Kidney epithelial cell (primary cell): ENCODE measurements at places on chromosomes 5 and 9. TPM values are rescaled to one million over a fixed set of nuclear protein-coding genes. Genes with fewer than 3 reads are reported as not detected.

MRPS2 gene
- 72.4 and 93.2 TPM in 2 replicates for total RNA-seq

MROH2B gene
- not detected in 2 replicates for total RNA-seq

BTNL8 gene
- total RNA-seq: not detected in 2 replicates

C5orf52 gene
- not detected in 2 replicates for total RNA-seq

PAPPA gene
- total RNA-seq: 15.4 and 15.5 TPM in 2 replicates

SH3RF2 gene
- 10.3 and 21.7 TPM in 2 replicates for total RNA-seq

SLC45A2 gene
- not detected in 2 replicates for total RNA-seq

TEK gene
- total RNA-seq: 0.07 and 0.33 TPM in 2 replicates

MRPS30 gene
- total RNA-seq: 131 and 136 TPM in 2 replicates

DNA sequence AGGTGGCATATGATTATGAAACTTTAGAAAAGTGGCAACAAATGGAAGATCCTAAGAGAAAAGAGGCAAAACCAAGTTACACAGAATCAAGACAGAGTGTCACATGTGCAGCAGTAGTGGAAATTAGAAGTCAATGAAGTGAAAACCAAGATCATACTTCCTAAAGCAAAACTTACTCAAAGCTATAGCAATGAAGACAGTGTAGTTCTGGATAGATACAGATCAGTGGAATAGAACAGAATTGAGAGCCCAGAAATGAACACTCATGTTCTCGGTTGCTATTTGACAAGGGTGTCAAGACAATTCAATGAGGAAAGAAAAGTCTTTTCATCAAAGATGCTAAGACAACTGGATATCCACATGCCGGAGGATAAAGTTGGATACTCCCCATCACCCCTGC is 43.5 kb downstream of the NAA35 start:
- DNase-seq: no peak

GRCh38 chr5:95284572-95285408 is at the start of gene MCTP1:
MCTP1 (minus strand) TSS chr5:95285094.
- no peak for DNase-seq

- DNase-seq: no peak
Measured at GRCh38 chr5:178280631-178281030, 48.0 kb upstream of the PHYKPL start.

DNA sequence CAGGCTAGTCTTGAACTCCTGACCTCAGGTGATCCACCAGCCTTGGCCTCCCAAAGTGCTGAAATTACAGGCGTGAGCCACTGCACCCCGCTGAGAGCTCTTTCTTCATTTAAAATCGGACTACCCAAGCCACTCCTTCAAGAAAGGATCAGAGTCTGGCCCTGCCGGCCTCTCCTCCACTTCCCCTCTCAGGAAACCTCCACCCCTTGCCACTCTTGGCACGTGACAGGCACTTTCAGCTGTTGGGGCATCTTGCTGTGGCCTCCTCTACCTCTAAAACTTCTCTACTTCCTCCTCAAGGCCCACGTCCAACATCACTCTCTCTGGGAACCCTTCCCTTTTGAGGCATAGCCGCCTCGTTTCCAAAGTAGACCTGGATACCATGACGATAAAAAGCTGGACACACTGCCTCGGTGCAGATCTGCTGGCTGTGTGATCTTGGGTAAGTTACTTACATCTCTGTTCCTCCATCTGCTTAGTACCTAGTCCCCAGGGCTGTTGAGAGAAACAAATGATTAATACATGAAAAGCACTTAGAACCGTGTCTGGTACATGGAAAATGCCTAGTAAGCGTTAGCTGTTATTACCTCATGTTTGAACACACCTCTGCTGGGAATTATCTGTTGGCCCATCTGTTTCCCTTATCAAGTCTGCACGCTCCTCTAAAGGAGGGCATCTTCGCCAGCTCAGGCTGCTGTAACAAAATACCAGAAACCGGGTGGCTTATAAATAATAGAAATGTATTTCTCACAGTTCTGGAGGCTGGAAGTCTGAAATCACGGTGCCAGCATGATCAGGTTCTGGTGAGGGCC is 55.3 kb downstream of the SMIM23 start:
- no peak for DNase-seq

GRCh38 chr5:130795037-130795436 is 370.0 kb downstream of the HINT1 start:
- no peak for DNase-seq

GRCh38 chr5:62707131-62707530 is 128.5 kb downstream of the LRRC70 start:
- DNase-seq: no peak

DNA sequence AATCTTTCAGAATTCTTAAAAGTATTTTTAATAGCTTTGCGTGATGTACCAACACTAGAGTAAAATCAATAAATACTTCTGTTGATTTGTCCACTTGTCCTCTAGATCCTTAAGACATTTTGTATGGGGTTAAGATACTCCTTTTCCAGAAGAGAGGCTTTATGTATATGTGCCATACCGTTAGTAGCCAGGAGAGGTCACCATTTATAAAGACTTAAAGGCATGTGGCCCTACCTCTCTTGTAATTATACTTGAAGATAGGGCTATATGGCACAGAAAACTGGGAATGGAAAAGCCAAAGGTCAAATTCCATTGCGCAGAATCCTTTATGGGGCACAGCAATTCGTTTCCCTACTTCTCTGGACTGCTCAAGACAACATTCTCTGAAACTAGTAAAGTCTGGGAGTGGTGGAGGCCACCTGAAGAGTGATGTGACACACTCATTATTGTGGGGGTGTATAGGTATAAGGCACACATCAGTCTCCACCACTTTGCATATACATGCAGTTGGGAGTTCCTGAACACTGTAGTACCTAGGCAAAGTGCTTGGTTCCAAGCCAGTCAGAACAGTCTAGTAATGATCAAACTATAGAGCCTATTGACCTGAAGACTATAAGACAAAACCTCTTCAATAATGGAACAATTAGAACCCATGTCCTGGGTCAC is 140.1 kb upstream of the FBXL17 start:
- peak; percentile 1 for DNase-seq

GRCh38 chr9:130433168-130433946 is 11.4 kb upstream of the ASS1 start:
- no peak for DNase-seq
